Pancreas (tissue), 10 donors: ENCODE measurements at places on chromosomes 4 and X. TPM values are rescaled to one million over a fixed set of nuclear protein-coding genes. Genes with fewer than 3 reads are reported as not detected.

DNA sequence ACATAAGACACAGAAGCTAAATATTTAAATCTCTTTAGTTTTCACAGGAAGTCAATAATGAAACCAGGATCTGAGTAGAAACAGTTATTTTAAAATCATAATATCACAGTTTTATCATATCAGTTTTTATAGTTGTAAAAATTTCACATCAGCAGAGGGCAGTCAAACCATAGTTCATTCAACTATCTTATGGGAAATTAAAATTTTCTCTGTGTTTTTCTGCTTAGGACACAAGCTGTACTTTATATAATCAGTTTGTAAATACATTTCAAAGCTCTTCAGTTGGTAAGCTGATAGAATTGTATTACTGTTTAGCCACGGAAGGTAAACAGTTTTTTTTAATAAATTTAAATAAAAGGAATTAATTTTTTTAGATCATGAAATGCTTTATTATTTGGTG is 204.8 kb upstream of the NUDT6 start:
- H3K27me3 ChIP-seq, result no peaks in the 10 kb centered on the region
- H3K36me3 ChIP-seq, result no peaks in the 10 kb centered on the region
- no peaks in the 10 kb centered on the region for H3K4me1 ChIP-seq
- no peak overlapping the region for H3K4me3 ChIP-seq
- no peak overlapping the region for H3K27ac ChIP-seq

- no peak overlapping the region for H3K4me3 ChIP-seq
- no peak overlapping the region for H3K27ac ChIP-seq
- peaks cover 3% of the 10 kb centered on the region for H3K4me1 ChIP-seq
- no peaks in the 10 kb centered on the region for H3K36me3 ChIP-seq
- no peak for DNase-seq
These were observed 144.3 kb downstream of the NWD2 start for GRCh38 chr4:37388681-37389365.

SYNPO2 gene
- 10.9 TPM for total RNA-seq

NRK gene
- 0.16 TPM for total RNA-seq

GLRA2 gene
- total RNA-seq, result not detected

DNA sequence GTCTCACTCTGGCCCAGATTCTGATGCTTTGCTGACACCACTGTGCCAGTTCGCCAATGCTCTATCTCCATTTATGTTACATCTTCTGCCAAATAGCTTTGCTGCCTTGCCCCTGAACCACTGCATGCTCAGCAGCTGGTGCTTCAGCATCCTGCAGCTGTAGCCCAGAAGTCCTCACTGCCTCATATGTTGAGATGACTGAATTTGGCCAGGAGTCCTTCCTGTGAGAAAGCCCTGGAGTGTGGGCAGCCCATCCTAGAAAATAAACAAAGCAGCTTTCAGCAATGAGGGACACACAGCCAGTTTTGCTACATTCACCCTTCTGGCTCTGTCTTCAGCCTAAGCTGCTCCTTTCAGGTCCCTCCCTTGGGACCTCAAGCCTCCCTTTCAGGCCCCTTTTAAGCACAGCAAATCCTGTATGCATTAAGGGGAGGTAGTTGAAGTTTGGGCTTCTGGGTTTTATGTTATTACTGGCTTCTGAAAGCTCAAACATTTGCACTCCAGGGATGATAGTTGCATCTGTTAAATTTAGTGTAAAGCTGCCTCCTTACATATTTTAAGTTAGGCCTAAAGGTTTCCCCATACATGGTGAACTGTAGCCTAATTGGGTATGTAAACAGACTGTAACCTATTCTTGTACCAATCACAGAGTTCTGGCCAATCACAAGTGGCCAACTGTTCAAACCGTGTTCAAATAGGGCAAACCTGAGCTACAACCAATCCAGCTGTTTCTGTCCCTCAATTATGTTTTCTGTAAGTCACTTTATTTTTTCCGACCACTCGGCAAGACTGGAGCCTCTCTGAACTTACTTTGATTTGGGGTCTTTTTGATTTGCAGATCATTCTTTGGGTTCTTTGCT is 2.1 kb upstream of the TMEM165 start:
- no peaks in the 10 kb centered on the region for H3K27me3 ChIP-seq
- H3K36me3 ChIP-seq, result no peaks in the 10 kb centered on the region
- H3K4me3 ChIP-seq, result no peak overlapping the region
- no peak for DNase-seq
- no peak overlapping the region for H3K27ac ChIP-seq

FRMD7 gene
- total RNA-seq, result not detected

PDE5A gene
- 13.1 TPM for total RNA-seq

DNA sequence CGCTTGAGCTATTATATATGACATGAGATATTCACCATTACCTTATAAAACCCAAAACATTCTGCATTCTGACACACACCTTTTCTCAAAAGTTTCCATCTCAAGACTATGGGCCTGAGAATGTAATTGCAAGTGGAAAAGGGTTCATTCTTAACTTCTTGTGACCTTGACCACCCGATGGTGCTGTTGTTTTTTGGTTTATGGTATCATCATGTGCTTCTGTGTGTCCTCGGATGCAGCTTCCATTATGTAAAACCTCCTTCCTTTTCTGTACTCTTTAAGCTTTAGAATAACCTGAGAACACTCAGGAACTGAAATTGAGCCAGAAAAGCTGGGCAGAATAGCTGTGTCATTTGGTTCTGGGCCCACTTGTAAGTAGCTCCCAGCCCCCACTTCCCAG is 16.2 kb upstream of the PUDP start:
- no peak overlapping the region for H3K4me3 ChIP-seq
- no peak for DNase-seq
- H3K27ac ChIP-seq, result no peak overlapping the region
- no peaks in the 10 kb centered on the region for H3K4me1 ChIP-seq

HMGN5 gene
- total RNA-seq, result 1.2 TPM

- no peaks in the 10 kb centered on the region for H3K36me3 ChIP-seq
- no peaks in the 10 kb centered on the region for H3K4me1 ChIP-seq
- DNase-seq, result no peak
- H3K4me3 ChIP-seq, result no peak overlapping the region
- H3K27ac ChIP-seq, result no peak overlapping the region
These were observed 262.2 kb upstream of the INTU start for GRCh38 chr4:127370604-127371003.
